ENCODE measurements at places on chromosomes 5 and 9.

DNA sequence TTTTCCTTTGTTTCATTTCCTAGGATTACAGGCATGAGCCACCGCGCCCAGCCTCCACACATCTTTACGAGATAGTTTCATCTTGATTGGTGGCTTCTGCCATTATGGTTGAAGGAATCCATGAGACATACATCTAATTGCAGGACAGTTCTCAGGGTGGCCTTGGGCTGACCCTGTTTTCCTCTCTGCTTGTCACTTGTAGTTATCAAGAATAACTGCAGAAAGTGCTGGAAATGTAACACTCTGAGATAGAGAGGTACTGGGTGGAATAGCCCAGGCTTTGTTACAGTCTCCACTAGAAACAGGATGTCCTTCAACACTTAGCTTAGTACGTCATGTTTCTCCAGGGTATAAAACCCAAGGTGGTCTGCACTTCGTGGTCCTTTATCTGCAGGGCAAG is 10.7 kb downstream of the UGT3A2 start:
- DNase-seq, result no peak

- no peak for DNase-seq
Measured at GRCh38 chr9:14713187-14713767, 9.3 kb downstream of the CER1 start.

DNA sequence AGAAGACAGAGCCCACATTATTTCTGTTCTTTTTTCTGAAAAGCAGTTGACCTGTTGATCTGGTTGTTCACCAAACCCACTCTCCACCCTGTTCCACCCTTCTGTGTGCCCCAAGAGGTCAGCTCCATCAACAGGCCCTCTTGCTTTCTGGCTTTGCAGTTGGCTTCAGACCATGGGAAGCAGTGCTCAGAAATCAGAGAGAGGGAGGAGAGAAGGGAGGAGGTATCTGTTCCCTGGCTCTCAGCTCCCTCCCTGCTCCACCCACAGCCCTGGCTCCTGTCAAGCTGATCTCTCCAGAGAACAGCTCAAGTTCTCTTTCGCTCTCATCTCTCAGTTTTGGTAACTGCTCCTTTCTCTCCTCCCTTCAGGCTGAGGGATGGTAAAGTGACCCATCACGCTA is 144.2 kb upstream of the RAI14 start:
- DNase-seq, result no peak

- DNase-seq, result peak; percentile 93
Measured at GRCh38 chr5:159449925-159450324, 119.6 kb upstream of the IL12B start.

Measured in A549 (cell line).